ENCODE measurements at places on chromosomes 5 and 9.

DNA sequence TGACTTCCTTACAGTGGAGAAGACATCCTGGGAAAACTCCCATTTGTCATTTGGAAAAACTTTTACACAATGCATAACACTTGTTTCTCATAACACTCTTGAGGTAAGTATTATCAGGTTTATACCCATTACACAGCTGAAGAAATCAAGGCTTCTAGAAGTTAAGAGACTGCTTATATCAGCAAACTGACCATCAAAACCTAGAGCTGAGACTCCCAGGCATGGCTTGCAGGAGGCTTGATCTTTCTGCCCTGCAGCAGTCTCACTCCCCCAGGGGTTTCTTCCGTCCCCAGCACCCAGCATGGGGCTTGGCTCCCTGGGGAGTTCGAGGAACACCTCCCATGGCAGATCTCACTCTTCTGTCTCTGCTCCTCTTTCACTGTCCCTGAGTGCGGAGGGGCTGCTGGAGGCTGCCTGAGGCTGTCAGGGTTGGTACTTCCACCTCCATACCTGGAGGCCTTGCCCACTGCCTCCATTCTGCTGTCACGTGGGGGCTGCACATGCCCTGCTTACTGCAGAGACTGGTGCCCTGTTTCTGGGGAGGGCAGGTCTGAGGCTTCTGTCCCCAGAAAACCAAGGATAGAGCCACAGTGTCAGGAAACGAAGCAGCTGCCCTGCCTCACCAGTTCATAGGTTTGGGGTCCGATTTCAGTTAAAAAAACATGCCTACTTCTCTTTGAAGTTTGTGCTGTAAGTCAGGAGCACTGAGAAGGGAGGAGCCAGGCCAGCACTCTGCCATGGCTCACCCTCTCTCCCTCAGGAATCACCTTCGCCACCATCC lies 202.5 kb downstream of the PAX5 start:
- peak; percentile 41 for DNase-seq

DNA sequence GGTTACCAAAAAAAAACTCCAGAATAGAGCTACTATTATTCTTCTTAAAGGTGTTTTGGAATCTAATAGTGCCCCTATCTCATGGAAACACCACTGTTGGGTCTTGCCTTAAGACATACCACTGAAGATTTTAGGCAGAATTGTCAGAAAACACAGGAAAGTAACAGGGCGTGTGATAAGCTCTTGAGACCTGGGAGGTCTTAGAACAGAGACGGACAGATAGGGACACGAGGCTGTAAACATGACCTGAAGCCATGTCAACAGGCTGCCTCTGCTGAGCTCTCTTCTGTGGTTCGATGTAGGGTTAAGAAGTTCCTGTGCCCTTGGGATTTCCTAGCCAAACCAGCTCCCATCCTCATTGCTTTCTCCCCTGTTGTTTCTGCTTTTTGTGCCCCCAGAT lies 69.3 kb downstream of the CTSL start:
- no peak for DNase-seq

DNA sequence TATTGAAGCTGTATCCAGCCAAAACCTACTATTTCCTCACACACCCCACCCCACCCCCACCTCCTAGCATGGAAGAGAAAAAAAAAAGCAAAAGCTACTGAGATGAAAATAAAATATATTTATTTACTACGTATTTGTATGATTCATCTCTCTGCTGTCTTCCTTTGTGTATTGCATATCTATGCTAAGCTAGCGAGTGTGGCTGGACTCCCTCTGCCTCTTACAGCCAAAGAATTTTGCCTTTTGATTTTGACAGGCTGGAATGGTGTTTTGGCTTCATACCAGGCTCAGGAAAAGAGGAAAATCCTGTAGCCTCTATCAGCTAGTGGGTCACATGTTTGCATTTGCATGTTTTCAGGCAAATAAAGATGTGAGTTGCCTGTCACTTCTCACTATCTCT lies 2.2 kb downstream of the ABLIM3 start:
- no peak for DNase-seq

DNA sequence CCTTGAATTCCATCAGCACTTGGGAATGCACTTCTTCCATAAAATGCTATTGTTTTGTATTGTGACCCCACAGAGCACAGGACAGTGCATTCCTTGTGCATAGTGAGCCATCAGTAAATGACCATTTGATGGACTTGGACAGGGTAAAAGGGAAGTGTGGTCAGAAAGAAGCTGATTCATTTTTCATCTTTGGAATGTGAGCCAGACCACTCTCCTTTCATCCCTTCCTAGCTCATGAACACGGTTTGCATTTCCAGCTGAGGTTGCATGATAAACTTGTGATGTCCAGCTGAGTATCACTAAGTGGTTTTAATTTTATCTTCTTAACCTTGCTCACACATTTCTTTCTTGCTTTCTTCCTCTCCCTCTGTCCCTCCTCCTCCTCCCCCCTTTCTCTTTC lies 101.3 kb downstream of the NUDT12 start:
- no peak for DNase-seq

GRCh38 chr9:34964458-34964857 lies 6.4 kb downstream of the PHF24 start:
- no peak for DNase-seq

DNA sequence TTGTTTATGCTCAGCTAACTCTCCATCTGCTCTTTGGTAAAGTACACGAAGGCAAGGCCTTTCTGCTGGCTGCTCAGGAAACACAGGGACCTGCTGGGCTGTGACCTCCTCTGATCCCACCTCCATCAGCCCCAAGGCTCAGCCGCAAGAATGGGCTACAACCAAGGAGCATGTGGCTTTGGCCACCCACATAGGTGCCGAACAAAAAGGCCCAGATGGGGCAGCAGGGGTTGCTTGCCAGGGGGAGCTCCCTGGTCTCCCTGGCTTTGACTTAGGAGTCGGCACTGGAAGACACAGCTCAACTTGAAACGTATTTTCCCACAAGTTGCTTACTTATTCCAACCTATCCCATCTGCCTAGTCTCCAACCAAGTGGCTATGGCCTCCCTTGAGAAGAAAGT lies 461.1 kb downstream of the ICE1 start:
- no peak for DNase-seq

DNA sequence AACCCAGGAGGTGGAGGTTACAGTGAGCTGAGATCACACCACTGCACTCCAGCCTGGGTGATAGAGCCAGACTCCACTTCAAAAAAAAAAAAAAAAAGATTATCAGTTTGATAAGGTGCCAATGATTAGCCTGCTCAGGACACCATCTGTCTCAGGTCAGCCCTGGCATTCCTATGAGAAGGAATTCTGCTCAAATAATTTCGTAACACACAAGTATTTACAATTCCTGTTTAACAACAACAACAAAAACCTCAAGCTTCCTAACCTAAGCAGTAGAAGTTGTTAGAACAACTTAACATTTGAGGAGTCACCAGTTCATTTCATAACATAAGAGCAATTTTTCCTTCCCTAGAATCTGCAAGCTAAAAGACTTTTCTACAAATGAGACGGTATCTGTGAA lies 85.0 kb downstream of the LHFPL2 start:
- no peak for DNase-seq

DNA sequence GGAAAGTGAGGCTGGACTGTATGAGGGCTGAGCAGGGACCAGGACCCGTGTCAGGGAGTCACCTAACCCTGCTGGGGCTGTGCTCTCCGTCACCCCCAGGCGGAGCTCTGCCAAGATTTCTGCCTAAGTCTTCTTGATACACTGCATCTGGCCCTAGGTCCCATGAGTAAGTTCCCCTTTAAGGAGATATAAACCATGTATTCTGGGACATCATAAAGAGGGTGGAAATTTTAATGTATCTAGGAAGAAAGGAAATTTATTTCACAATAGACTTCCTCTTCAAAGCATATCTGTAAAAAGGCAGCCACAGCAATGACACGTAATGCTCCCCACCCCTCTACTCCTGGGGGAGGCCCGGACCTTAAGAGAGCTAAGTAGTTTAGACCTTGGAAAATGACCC lies 183.4 kb downstream of the FBXL7 start:
- DNase-seq: no peak

DNA sequence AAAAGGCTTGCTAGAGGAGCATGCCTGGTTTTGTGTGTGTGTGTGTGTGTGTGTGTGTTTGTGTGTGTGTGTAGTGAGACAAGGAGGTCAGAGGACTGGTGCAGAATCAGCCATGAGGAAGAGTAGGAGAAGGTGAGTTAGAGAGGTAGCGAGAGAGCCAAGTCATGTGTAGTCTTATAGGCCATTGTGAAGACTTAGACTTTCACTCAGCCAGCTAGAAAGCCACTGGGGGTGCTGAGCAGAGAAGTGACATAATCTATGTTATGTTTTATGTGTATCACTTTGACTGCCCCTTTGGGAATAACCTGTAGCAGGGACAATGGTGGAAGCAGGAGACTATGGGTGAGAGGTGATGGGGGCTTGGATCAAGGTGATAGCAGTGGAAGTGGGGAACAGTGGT lies 180.5 kb upstream of the CLINT1 start:
- DNase-seq: no peak

DNA sequence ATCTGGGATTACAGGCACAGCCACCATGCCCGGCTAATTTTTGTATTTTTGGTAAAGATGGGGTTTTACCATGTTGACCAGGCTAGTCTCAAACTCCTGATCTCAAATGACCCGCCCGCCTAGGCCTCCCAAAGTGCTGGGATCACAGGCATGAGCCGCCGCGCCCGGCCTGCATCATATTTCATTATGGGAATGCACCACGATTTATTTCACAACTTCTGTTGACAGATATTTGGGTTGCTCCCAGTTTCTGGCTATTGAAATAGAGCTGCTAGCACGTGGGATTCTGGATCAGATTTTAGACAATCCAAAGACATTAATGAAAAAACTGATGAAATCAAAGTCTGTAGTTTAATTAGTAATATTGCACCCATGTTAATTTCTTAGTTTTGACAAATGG lies 48.4 kb upstream of the FUBP3 start:
- no peak for DNase-seq

DNA sequence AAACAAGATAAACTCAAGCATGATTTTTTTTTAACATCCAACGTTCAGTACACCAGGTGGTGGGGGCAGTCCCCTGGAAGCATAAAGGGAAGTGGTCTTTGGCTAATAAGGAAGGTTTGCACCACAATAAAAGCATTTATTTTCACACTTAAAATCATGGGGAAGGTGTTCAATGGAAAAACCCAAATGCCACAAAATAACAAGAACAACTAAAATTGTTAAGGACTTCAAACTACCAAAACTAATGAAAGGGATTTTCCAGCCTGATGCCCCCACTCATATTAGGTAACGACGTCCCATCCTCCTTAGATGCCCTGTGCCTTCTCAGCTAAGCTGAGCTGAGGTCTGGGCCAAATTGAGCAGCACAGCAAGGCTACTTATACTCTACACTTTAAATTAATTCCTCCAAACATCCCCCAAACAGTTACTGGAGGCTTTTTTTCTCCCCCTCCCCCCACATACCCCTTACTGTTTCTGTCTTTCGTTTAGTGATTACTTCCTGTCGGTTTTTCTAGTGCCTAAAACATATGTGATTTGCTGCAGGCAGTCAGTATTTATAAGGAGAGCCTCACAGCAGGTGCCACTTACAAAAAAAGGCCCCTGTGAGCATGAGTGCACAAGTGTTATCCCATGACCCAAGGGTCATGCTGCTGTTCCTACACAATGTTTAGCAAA lies 259.7 kb upstream of the ZNF608 start:
- DNase-seq: no peak

GRCh38 chr5:170437621-170438375 lies 48.6 kb upstream of the KCNMB1 start:
- DNase-seq: no peak

- DNase-seq: no peak
These were observed 34.1 kb upstream of the GDNF start for GRCh38 chr5:37873988-37874387.

DNA sequence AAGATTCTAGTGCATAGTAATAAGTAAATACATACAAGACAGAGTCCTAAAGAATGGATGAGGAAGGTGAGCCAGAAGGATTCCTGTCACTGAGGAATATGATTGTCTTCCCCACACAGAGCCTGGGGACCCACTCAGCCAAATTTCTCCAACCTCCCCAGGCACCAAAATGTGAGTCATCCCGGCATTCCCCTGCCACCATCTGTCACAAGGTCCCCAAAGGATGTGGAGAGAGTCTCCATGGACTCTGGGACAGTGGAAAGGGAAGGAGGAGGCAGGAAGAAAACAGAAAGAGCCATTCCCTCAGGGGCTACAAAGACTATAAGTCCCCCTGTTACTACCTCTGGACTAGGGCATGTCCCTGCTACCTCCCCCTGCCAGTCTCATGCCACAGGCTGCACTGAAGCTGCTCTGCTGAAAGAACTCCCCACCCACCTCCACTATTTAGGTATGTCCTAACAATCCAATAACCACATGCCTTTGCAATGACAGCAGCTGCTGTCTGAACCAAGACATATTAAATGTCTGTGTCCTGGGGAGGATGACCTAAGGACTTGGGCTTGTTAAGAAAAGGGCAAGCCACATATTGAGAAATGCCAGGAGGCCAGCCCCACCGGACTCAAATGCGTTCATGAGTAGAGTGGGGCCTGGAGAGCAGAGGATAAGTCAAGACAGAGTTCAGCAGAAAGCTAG lies 10.7 kb upstream of the OR5C1 start:
- DNase-seq: no peak

DNA sequence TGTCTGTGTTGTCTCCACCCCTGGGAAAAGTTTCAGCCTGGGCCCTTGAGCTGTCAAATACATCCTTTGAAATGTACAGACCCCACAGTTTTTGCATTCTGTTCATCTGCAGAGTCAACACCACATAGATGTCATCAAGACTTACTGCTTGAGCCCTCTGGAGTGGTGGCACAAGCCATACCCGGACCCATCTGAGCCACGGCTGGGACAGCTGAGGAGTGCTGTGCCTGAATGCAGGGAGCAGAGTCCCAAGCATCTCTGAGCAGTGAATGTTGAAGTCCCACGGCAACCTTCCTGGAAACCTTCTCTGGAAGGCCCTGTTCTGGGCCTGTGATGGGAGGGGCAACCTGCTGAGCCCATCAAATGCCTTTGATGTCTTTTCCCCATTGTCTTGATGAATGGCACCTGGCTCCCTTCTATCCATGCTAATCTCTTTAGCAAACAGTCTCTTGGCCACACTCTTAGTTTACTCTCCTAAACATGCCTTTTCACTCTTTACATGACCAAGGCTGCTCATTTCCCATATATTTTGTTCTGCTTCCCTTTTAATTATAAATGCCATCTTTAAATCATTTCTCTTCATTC lies 92.5 kb downstream of the ATPSCKMT start:
- DNase-seq: no peak

GRCh38 chr5:54398191-54398590 lies 57.3 kb upstream of the HSPB3 start:
- no peak for DNase-seq

GRCh38 chr9:38687389-38687842 lies 32.5 kb downstream of the FAM240B start:
- peak; percentile 90 for DNase-seq

GRCh38 chr5:142839711-142840346 lies 69.7 kb downstream of the ARHGAP26 start:
- no peak for DNase-seq

DNA sequence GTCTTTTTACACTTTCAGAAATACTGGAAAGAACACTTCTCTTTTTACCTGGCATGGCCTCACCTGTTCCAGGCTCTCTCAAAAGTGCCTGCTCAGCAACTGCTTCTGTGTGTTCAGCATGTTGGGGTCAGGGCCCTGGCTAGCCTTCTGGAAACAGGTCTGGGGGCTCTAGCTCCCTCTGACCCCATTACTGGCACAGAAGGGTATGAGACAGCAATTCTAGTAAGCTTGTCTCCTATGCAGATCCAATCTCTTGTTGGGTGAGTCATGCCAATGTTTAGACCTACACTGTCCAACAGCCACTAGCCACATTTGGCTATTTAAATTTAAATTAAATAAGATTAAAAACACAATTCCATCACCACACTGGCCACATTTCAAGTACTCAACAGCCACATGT lies 80.8 kb downstream of the MAPKAP1 start:
- no peak for DNase-seq

- DNase-seq: no peak
These were observed 65.8 kb downstream of the VAV2 start for GRCh38 chr9:133926165-133926856.
